ENCODE measurements at places on chromosomes 13 and 19.
A peak's percentile ranks its signal among the peaks of the same experiment; 100 is the strongest.

DNA sequence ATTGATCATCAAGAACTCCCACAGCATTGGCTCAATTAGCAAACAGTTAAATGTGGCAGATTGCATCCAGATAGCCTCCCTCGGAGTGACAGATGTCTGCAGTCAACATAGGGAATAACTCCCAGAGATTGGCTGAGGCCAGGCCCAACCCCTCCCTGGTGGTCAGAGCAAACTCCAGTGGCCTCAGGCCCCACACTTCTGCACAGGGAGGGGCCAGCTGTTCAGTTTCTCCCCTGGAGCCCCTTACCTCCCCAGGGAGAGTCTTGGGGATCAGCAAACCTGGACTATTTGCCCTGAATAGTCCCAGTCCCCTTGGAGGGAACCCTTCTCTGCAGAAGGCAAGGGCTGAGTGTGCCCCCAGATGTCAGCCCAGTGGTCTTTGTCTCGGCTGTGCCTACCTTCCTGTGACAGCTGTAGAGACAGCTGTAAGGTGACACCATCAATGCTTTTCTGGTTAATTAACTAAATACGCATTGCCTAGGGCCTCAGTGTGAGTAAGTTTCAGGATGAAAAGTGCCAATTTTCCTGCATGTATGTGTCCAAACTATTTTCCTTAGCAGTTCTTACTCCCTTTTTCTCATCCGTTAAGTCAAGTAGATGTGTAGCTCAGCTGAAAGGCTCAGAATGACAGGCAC is 102.7 kb upstream of the UQCRFS1 start:
- DNase-seq: no peak

DNA sequence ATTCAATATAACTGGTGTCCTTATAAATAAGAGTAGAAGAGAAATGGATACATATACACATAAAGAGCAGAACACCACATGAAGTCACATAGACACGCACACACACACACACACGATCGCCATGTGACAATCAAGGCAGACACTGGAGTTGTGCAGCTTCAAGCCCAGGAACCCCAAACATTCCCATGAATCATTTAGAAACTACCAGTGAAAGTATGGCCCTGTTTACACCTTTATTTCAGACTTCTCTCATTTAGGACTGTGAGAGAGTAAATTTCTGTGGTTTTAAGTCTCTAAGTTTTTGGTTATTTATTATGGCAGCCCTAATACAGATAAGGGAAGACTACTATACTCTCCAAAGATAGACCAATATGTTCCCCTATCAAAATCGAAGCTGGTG is 20.4 kb upstream of the TNFSF13B start:
- DNase-seq: no peak

GRCh38 chr19:39248806-39249205 is at the start of gene IFNL4:
Gene IFNL4, minus strand, starts transcription at chr19:39248856.
- DNase-seq: no peak

- no peak for DNase-seq
Measured at GRCh38 chr13:76672420-76672819, 213.8 kb downstream of the KCTD12 start.

DNA sequence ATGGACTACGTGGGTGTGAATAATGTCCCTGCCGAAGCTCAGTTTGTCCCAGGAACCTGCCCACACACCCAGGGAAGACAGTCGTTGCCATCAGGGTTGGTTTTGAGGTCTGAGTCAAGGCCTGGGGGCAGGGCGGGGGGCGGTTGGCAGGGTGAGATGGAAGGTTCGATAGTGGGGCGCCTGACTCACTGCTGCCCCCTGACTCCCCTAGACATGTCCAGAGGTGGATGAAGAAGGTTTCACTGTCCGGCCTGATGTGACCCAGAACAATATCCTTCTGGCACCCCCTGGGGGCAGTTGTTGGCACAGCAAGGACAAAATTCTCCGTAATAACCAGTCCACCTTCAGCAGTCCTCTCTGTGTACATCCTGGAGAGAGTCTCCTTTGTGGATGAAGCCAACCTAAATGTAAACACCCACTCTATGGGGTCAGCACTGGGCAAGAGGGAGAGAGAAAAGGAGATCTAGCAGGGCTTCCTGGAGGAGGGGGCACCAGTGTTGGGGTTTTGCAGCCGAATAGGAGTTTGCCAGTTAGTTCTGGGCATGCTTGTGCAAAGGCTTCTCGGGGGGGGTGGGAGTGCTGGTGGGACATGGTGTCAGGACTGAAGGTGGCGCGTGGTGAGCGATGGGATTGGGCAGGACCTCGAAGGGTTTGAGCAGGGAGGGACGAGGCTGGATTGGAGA is 19.6 kb upstream of the B3GNT3 start:
- DNase-seq: peak; percentile 52

DNA sequence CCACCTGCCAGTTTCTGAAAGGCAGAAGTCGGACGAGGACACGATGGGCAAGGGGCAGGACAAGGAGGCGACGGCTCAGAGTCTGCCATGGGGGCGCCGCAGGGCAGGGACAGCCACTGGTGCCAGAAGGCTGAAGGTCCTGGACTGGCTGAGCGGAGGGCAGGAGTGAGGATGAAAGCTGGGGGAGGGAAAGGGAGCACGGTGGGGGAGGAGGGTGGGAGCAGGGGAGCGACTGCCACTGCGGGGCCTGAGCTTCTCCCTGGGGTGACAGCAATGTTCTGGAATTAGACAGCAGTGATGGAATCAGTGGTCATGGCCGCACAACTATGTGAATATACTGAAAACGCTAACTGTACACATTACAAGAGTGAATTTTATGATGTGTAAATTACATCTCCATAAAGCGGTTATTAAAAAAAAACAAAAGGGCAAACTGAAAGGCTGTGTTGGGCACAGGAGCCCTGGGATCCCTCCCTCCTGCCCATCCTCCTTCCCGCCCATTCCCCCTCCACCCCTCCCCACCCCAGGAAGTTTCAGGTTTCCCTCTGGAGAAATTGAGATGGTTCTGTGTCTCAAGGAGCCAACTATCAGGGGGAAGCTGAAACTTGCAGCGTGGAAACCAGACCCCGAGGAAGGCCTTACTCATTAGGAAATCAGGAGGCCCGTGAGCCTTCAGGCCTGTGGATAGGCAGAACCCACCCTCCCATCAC is 15.9 kb downstream of the MLLT1 start:
- no peak for DNase-seq

- DNase-seq: no peak
Measured at GRCh38 chr19:45408830-45409556, 2.5 kb downstream of the POLR1G start.

GRCh38 chr19:30630289-30631032 is 258.3 kb downstream of the ZNF536 start:
- no peak for DNase-seq

DNA sequence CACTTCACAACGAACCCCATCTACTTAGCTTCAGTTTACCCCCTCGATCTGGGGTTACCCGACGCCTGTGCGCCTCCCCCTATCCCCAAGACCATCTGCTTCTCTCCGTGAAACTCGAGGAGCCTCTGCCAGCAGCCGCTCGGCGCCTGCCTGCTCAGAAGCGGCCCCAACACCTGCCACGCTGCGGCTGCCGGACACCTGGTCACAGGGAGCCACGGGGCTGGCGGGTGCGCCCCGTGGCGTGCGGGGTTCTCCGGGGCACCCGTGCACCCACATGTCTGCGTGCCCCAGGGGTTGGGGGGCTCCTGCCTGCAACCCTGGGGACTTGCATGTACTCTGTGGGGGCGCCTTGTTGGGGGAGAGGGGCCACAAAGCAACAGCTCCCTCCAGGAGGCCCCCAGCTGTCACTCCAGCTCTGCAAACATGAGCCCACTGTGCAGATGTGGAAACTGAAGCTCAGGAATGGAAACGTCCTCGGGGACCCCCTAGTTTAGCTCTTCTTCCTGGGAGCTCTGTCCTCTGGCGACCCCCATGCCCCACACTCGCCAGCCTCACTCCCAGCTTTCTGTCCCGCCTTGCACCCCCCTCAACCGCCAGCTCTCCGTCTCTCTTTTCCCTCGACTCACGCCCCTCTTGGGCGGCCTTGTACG is 7.0 kb upstream of the SEMA6B start:
- no peak for DNase-seq

DNA sequence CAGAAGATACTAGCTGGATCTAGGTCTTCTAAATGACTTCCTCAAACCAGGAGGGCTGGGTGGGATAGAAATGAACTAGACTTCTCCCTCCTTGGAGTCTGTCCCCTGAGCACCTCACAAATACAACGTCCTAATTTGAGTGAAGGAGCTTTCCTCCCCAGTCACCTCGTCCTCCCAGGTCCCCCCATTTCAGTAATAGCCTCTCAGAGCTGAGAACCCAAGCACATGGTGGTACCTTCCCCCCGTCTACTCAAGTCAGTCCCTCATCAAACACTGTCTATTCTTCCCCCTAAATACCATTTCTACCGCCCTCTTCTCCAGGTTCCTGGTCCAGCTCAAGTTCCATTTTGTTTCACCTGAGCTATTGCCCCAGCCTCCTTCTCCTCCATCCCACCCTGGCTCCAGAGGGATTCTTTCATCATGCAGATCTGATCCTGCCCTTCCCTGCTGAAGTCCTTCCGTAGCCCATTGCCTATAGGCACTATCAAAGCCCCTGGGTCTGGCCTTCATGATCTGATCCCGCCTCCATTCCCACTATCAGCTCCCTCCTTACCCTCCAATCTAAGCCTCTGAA is 5.3 kb upstream of the PRKCG start:
- DNase-seq: no peak

GRCh38 chr13:27054760-27055159 is 116.9 kb downstream of the USP12 start:
- DNase-seq: no peak

DNA sequence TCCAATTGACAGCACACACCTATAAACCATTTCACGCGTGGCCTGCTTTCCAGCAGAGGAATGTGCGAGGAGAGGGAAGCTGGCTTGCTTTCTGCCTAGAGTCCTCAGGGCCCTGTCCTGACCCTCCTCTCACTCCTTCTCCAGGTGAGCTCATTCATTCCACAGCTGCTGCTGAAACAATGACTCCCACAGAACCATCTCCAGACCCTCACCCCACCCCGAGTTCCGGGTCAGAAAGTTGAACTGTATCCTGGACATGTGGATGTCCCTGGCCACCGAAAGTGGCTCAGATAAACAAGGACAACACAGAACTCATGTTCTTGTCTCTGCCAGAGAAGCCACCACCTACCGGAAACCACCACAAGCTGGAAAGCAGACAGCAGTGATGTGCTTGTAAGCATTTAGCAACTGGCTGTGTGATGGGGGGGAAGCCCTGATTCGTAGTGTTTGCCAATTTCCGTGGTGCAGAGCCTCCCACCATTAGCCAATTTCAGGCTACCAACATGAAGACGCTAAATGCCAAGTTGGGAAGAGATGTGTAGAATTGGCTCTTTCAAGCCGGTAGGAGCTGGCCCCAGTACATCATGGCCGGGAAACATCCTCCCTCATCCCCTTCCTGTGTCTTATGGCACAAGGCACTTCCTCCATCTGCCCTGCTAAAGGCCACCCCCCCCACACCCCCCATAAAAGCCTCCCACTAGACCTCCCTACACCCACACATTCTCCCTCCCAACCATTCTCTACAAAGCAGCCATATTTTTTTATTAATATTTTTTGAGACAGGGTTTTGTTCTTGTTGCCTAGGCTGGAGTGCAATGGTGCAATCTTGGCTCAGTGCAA is 5.0 kb downstream of the SYCE2 start:
- DNase-seq: peak; percentile 68

DNA sequence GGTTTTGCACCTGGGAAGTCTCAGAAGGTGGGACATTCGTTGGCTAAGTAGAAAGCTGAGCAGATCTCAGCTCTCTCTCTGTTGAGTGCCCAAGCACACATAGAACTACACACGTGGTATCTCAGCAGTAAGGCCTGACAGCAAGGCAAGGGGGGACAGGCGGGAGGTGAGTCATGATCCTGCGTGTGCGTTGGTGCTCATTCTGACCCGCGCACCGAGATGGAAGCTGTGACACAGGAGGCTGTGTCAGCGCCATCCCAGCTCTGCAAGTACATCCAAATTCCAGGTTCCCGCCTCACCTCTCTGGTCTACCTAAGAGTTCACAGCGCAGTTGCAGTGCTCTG is 135.7 kb downstream of the USP12 start:
- DNase-seq: no peak

- DNase-seq: no peak
Measured at GRCh38 chr13:26621731-26622401, 64.4 kb downstream of the WASF3 start.

All from activated CD4-positive, alpha-beta memory T cell treated with anti-CD3 and anti-CD28 coated beads for 36 hours (primary cell).